Sciatic nerve (tissue), 2 donors: ENCODE measurements at places on chromosomes 6 and 20. TPM values are rescaled to one million over a fixed set of nuclear protein-coding genes. Genes with fewer than 3 reads are reported as not detected.

DNA sequence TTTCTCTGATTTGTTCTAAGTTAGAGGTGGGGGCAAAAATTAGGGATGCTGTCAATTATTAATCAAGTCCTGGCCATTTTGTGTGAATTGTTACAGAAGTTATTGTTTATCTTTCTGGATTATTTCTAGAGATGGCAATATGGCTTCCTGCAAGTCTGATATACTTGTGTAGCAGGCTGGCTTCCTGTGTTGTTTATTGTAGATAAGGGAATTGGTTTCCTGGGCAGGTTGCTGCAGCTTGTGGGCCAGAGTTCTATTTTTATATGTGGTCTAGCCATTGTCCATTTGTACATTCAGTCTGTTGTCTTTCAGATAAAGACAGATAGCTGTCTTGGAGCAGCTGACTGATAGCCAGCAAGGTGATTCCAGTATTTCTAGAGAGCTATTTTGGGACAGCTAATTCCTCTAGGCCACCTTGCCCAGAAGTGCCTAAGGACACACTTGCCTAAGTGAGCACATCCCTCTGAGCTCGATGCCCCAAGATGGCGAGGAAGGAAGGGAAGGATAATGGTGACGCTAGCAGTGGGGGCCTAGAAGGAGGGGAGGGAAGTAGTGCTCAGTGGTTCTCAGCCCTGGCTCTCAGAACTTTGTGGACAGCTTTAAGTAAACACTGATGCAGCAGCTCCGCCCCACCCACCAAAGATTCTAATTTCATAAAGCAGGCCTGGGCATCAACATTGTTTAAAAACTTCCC is 25.5 kb downstream of the DDO start:
- DNase-seq: no peak

- DNase-seq: no peak
Measured at GRCh38 chr6:131215219-131215618, 80.0 kb downstream of the AKAP7 start.

DNA sequence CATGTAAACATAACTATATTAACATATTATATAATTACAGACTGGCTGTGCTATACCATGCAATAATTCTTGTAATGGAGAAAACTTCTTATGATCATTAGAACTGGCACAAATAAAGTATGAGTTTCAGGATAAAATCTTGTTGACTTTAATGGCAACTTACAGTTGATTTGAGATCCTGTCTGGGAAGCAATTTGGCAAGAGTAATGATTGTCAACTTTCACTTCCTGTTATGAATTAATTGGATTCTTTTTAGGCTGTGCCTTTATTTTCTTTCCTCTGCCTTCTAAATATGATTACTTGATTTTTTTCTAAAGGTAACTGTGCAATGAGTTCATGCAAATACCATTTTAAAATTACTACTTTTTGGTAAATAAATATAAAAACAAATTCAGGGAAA is 158.1 kb upstream of the B3GAT2 start:
- no peak for DNase-seq

The MOXD1 gene
- total RNA-seq: 14.2 TPM

The BFSP1 gene
- 0.98 TPM for total RNA-seq

The MYCT1 gene
- total RNA-seq: 20.6 TPM

The SAMD5 gene
- total RNA-seq: 4.5 TPM
